ENCODE measurements at places on chromosomes 6 and 20.

DNA sequence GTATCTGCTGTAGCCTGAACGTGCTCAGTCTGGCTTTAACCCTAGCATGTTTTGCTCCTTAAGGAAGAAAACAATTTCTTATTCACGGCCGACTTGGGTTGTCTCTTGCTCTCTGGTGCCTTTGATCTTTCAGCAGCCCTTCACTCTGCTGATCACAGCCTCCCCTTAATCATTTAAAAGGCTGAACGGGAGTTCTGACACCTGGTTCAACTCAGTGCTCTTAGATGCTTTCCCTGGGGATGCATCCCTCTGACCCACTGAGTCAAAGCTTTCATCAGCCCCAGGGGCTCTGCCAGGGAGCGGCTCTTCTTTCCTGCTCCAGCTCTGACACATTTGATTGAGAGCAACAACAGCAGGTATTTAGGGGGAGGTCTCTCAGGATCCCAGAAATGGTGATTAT, 79.0 kb upstream of the FYN start:
- no peaks in the 10 kb centered on the region for H3K4me1 ChIP-seq
- no peak overlapping the region for H3K27ac ChIP-seq
- peaks cover 7% of the 10 kb centered on the region for H3K27me3 ChIP-seq
- no peaks in the 10 kb centered on the region for H3K36me3 ChIP-seq

- no peaks in the 10 kb centered on the region for H3K27me3 ChIP-seq
- no peak overlapping the region for H3K27ac ChIP-seq
- H3K4me3 ChIP-seq = no peak overlapping the region
- H3K36me3 ChIP-seq = no peaks in the 10 kb centered on the region
- H3K4me1 ChIP-seq = no peaks in the 10 kb centered on the region
Measured at GRCh38 chr6:56231827-56232226, 15.6 kb downstream of the COL21A1 start.

DNA sequence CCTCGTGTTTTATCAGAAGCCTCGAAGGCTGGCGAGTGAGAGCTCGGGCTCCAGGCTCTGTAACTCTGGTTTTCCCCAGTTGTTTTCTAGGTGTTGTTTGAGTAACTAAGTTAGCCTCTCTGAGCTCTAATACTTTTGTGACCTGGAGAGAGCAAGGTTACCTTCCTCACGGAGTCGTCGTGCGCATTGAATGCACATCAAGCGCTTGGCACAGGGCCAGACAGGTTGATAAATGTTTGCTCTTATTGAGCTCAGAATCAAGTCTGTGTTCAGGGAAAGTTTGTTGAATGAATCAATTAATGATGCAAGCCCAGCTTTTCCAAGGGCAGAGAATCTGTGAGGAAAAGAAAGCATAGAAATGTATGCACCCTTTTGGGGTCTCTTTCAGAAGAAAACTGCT, 33.5 kb downstream of the EDN3 start:
- H3K4me3 ChIP-seq = no peak overlapping the region
- H3K4me1 ChIP-seq = no peaks in the 10 kb centered on the region
- no peak for DNase-seq
- H3K27ac ChIP-seq = no peak overlapping the region

GRCh38 chr20:21388566-21388965, 8.8 kb downstream of the NKX2-4 start:
- no peak overlapping the region for H3K27ac ChIP-seq
- no peak overlapping the region for H3K4me3 ChIP-seq

DNA sequence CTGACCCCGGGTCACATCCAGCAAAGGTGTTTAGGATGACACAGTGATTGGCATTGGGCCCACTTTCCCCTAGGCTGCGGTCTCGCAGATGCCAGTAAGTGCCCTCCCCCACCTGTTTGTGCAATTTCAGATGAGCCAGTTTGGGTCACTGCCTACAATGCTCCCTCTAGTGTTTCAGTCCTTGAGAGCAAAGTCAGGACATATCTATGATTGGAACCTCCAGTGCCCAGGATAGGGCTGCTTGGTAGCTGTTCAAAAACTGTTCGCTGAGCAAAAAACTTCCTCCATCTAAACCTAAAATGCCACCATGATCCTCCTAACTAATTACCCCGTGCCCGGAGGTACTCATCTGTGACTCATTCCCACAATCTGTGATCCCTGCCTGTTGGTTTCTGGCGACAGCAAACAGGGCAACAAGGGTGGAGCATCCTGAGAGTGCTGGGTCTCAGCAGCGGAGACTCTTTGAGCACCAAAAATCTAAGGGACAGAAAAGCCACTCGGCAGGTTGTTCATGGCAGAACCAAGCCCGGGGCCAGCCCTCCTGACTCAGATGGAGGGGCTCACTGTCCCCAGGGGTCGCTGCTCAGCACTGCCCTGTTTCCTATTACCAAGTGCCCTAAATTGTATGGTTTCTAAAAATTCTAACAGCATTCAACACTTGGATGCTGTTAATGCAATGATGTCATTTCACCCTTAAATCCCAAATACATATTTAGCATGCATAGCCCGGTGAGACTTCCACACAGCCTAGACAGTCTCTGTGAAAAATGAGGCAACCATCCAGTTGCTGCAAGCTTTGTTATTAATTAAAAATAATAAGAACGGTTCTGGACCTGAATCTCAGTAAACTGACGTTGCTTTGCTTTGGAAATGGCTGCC, 5.0 kb downstream of the VSX1 start:
- no peak overlapping the region for H3K4me3 ChIP-seq
- H3K27me3 ChIP-seq = peaks cover 70% of the 10 kb centered on the region
- no peak overlapping the region for H3K27ac ChIP-seq
- peaks cover 4% of the 10 kb centered on the region for H3K36me3 ChIP-seq
- H3K4me1 ChIP-seq = peaks cover 7% of the 10 kb centered on the region
- peak; percentile 28 for DNase-seq

- peaks cover 21% of the 10 kb centered on the region for H3K4me1 ChIP-seq
- DNase-seq = no peak
- H3K36me3 ChIP-seq = no peaks in the 10 kb centered on the region
- no peaks in the 10 kb centered on the region for H3K27me3 ChIP-seq
- H3K4me3 ChIP-seq = no peak overlapping the region
Measured at GRCh38 chr6:41025966-41026530, 13.0 kb downstream of the UNC5CL start.

GRCh38 chr6:144665932-144666450, 380.9 kb downstream of the UTRN start:
- peaks cover 29% of the 10 kb centered on the region for H3K36me3 ChIP-seq
- no peak for DNase-seq
- H3K27me3 ChIP-seq = no peaks in the 10 kb centered on the region
- no peak overlapping the region for H3K4me3 ChIP-seq

GRCh38 chr6:102154176-102154575, 760.7 kb downstream of the GRIK2 start:
- no peak for DNase-seq
- no peaks in the 10 kb centered on the region for H3K4me1 ChIP-seq
- H3K4me3 ChIP-seq = no peak overlapping the region
- H3K27ac ChIP-seq = no peak overlapping the region
- no peaks in the 10 kb centered on the region for H3K27me3 ChIP-seq

- peak overlapping the region; percentile 54 for H3K27ac ChIP-seq
- DNase-seq = no peak
- no peaks in the 10 kb centered on the region for H3K36me3 ChIP-seq
- no peaks in the 10 kb centered on the region for H3K27me3 ChIP-seq
Measured at GRCh38 chr20:20733943-20734342, 21.5 kb upstream of the RALGAPA2 start.

GRCh38 chr6:148905901-148906300, 159.1 kb downstream of the UST start:
- no peaks in the 10 kb centered on the region for H3K4me1 ChIP-seq
- H3K27ac ChIP-seq = no peak overlapping the region
- H3K27me3 ChIP-seq = peaks cover 2% of the 10 kb centered on the region
- no peaks in the 10 kb centered on the region for H3K36me3 ChIP-seq
- H3K4me3 ChIP-seq = no peak overlapping the region

GRCh38 chr6:121816906-121817540, 381.6 kb downstream of the GJA1 start:
- no peak overlapping the region for H3K4me3 ChIP-seq
- H3K36me3 ChIP-seq = no peaks in the 10 kb centered on the region
- no peak overlapping the region for H3K27ac ChIP-seq
- no peaks in the 10 kb centered on the region for H3K4me1 ChIP-seq
- no peak for DNase-seq

DNA sequence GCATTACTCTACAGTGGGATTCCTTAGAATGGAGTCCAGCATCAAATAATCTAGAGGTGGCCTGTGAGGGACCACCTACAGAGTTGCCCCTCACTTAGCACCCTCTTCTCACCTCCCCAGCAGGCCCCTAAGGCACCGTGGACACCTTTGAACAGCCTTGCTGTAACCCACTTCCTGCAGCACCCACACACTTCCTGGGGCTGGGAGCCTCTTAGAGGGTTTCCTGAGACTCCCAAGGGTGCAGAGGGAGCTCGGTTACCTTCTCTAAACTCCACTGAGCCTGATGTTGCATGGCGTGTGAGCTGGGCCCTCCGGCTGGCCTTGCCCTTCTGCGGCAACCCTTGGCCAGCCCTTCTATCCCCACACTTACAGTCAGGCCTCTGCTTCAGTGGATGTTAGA, 7.3 kb upstream of the SIRPG start:
- peaks cover 51% of the 10 kb centered on the region for H3K36me3 ChIP-seq
- H3K27ac ChIP-seq = peak overlapping the region; percentile 87
- H3K4me1 ChIP-seq = peaks cover 95% of the 10 kb centered on the region

DNA sequence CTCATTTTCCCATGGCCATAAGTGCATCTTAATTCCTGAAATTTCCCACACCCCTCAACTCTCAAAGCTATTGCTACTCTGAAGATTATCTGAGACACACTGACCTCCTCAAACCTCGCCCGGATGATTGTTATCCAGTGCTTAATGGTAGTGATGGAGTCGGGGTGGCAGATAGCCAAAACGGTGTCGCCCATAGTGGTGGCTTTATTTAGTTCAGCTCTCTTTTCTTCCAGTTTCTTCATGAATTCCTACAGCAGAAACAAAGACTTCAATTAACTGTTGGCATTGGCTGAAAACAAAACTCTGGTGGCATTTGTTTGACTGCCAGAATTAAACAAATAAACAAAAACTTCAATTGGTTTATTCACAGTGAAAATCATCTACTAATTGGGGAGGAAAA, 165.4 kb downstream of the DST start:
- H3K4me1 ChIP-seq = no peaks in the 10 kb centered on the region
- H3K27me3 ChIP-seq = no peaks in the 10 kb centered on the region
- H3K4me3 ChIP-seq = no peak overlapping the region
- no peak overlapping the region for H3K27ac ChIP-seq
- H3K36me3 ChIP-seq = no peaks in the 10 kb centered on the region

DNA sequence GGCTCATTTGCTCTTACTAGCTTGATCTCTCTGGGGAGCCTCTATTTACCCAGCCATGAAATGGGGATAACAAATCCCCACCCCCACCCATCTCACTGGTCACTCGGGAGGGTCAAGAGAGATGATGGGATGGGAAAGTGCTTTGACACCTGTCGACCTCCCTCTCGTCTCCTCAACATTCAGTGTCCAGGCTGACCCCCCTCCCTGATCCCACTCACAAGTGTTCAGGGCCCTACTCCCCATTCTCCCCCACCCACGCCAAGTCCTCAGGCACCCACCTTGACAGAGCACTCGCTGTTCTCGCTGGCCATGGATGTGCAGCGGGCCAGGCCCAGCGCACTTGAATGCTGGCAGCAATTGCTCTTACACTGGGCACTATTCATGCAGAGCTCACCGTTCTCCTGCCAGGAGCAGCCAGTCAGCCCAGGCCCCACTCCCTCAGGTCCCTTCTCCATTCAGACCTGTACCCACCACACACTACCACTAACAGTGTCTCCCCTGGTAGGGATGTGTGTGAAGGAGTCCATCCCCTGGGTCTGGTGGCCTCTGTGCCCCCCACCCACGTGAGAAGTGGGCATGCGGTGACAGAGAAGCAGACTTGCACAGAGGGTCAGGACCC, 1.6 kb downstream of the CLPS start:
- no peaks in the 10 kb centered on the region for H3K4me1 ChIP-seq
- peaks cover 5% of the 10 kb centered on the region for H3K27me3 ChIP-seq
- H3K4me3 ChIP-seq = no peak overlapping the region
- H3K36me3 ChIP-seq = no peaks in the 10 kb centered on the region
- no peak overlapping the region for H3K27ac ChIP-seq

DNA sequence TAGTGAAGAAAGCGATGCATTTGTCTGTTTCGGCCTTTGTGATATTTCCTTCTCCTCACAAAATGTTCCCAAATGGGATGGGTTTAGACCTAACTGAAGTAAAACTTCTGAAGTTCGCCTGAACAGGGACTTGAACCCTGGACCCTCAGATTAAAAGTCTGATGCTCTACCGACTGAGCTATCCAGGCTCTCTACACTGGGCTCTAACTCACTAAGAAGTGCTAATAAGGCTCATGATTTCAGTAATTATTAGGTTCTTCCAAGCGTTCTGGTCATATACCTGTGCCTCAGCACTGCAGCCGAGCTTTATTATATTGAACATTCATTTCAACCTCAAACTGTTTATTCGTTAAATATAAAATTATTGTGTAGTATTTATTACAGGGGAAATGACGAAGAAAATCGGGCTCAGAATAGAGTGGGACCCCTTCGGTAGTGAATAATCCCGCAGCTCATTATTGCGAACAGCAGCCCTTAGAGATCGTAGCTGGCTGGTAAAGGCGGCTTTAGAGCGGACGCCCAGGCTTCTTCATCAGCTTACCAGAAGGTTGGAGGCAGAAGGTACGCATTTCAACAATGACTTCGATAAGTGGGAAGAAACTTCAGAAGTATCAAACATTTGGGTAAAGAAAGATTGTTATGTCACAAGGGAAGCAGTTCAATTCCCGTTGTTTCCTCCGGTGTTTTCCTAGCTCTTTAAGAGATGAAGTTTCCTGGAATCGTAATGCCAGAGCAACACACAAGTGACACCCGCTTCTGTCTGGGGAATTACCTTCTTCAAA, 119.0 kb upstream of the ZNF184 start:
- no peaks in the 10 kb centered on the region for H3K36me3 ChIP-seq
- peaks cover 3% of the 10 kb centered on the region for H3K4me1 ChIP-seq
- H3K27ac ChIP-seq = no peak overlapping the region
- DNase-seq = peak; percentile 31
- H3K4me3 ChIP-seq = no peak overlapping the region

- DNase-seq = no peak
- H3K27me3 ChIP-seq = no peaks in the 10 kb centered on the region
- H3K4me3 ChIP-seq = no peak overlapping the region
Measured at GRCh38 chr20:16865406-16865805, 117.2 kb downstream of the OTOR start.

GRCh38 chr6:7047966-7048365, 59.8 kb upstream of the RREB1 start:
- peaks cover 8% of the 10 kb centered on the region for H3K4me1 ChIP-seq
- H3K36me3 ChIP-seq = no peaks in the 10 kb centered on the region
- peaks cover 26% of the 10 kb centered on the region for H3K27me3 ChIP-seq
- no peak overlapping the region for H3K27ac ChIP-seq

GRCh38 chr20:11698124-11698523, 219.6 kb upstream of the BTBD3 start:
- no peaks in the 10 kb centered on the region for H3K36me3 ChIP-seq
- no peak overlapping the region for H3K27ac ChIP-seq
- H3K4me1 ChIP-seq = no peaks in the 10 kb centered on the region
- no peaks in the 10 kb centered on the region for H3K27me3 ChIP-seq
- no peak overlapping the region for H3K4me3 ChIP-seq
- DNase-seq = no peak

Data from activated CD8-positive, alpha-beta T cell treated with anti-CD3 and anti-CD28 coated beads, Interleukin-2, amount 10 ng/mL, durations not matched to agents 7 days and 5 days (primary cell).